ENCODE measurements at places on chromosomes 6 and 20.

- DNase-seq = no peak
Observed at GRCh38 chr6:99836471-99836870, 157.6 kb downstream of the MCHR2 start.

- no peak for DNase-seq
Observed at GRCh38 chr20:49886571-49887213, 28.6 kb downstream of the SPATA2 start.

GRCh38 chr20:57476641-57477461 is 48.1 kb downstream of the CTCFL start:
- DNase-seq = no peak

DNA sequence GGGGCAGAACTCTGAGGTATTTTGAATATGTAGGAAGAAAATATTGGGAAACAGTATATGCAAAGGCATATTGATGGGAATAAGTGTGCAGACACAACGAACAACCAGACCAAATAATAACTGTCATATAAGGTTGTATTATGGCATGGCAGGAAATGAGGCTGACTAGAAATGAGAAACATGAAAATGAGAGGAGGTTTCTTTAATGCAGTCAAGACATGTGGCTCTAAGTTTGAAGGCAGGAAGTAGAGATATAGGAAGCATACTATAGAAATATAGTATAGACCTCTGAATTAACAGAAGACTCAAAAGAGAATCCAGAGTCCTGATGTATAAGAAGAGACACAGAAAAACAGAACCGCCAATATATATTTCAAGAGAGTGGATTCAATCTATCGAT is 459.7 kb upstream of the PTCHD4 start:
- no peak for DNase-seq

DNA sequence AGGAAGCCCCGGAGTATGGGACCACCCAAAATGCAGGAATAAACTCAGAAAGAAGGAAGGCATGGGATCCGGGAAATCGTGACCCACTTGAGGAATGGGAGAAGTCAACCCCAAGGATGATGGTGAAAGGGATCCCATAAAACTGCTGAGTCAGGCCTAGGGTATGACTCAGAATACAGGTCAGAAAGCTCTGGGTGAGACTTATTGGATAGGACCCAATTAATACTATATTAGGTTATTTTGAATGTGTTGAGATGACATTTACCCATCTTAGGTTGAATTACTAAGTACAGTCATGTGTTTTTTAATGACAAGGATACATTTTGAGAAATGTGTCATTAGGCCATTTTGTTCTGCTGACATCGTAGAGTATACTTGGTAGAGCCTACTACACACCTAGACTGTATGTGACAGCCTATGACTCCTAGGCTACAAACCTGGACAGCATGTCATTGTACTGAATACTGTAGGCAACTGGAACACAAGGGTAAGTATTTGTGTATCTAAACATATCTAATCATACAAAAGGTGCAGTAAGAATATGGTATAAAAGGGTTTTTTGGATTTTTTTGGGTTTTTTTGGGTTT is 17.1 kb upstream of the HIVEP1 start:
- no peak for DNase-seq

DNA sequence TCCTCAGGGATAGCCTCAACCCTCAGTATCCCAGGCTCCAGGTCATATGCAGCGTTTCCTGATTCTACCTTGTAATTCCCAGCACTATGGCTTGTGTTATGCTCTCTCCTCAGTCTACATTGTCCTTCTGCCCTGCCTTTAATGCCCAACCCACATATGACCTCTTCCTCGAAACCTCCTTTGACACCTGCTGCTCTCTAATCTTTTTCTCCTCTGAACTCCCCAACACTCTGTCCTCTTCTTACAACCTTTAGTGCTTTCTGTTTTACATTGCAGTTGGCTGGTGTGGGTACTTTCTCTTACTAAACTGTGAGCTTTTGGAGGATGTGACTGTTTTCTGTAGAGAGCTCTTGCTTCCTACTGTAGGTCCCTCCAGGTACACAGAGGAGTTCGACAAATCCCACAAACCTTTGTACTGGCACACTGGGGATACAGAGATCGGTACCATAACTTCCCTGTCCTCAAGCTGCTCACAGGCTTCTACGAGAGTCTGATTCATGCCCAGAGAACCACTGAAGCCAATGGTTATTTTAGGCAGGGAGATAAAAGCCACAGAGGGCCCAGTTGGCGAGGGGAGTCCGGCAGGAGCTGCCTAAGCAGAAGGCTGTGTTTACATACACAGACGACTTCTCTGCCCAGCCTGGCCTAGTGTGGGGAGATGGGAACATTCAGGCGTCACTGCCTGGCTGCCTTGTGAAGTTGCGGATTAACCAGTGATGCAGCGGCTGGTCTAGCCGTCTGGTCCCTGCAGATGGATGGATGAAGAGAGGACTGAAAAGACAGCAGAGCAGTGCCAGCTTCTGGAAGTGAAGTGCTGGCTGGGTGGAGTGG is 8.4 kb upstream of the EPB41L1 start:
- no peak for DNase-seq

GRCh38 chr6:11324453-11325015 is 92.1 kb upstream of the NEDD9 start:
- DNase-seq = no peak

- DNase-seq = peak; percentile 54
Observed at GRCh38 chr6:30824698-30825097, 59.6 kb upstream of the DDR1 start.

DNA sequence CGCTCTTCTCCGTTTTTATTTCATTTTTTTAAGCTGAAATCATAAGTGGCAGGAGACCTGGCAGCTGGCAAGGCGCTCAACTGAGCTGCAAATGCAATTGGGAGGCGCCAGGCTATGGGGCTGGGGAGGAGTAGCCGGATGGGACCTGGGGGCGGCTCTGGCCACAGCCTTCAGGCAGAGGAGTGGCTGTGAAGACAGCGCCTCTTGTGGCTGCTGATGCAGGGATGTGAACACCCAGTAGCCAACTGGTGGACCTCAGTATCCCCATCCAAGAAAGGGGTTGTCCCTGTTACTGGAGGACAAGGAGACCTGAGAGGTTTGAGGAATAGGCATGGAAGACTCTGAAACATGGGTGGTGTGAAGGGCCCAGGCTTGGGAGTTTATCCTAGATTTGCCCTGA is 12.6 kb downstream of the KCNK17 start:
- DNase-seq = no peak

DNA sequence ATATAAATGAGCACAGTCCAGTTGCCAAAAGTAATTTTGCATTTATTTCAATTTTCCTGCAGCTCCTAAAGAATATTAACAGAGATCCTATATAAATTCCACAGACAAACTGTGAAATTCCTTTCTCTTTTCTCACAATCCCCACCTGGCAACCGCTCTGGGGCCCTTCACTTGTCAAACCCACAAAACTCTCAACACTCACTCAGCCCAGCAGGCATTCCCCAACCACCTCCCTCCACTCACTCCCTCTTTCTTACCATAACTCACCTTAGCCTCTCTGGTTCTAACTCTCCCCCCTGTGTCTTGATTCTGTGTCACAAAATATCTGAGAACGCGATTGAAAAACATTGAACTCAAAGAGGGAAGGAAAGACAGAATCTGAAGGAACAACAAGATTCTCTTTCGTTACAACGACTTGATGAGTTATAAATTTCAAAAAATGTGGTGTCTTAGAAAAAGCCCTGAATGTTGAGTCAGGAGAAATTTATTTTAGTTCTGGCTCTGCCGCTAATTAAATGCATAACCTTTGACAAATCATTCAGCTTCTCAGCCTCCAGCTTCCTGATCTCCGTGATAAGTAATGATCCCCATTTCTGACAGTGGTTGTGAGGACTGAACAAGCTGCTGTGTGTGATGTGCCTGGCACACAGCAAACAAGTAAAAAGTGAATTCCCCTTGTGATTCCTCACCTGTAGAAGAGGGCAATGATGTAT is 87.9 kb downstream of the UNC5CL start:
- no peak for DNase-seq

- DNase-seq = no peak
Observed at GRCh38 chr6:32133786-32134185, 3.7 kb upstream of the FKBPL start.

DNA sequence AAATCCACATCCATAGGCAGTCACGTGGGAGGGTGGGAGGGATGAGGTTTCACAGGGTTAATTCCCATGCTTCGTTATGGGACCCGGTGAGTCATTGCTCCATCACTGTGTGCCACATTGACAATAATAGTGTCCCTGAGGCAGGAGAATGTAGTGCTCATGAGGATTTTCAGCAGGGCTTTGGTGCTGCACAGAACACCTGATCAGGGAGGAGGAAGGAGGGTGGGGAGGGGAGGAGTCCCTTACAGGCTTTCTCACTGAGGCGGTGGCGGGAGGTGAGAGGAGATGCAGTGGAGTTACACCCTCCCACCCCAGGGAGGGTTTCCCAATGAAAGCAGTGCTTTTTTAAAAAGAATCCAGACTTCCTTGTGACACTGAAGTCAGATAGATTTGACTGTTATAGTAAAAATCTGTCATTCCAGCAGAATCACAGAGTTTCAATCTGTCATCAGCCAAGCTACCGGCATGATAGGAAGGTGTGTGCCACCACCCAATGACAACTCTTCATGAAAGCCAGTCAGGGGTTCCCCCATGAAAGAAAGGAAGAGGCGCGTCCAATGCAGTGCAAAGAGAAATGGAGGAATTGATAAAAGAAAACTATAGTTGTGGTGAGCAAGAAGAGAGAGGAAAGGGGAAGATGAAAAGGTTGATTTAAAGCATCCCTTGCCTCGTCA is 144.8 kb downstream of the TBC1D7 start:
- DNase-seq = no peak

- peak; percentile 37 for DNase-seq
Observed at GRCh38 chr20:20052074-20052970, at the start of the genes CFAP61 and CRNKL1. TSS of gene CFAP61 (plus strand) at chr20:20052532. CDS start at chr20:20056654, 4,122 bp downstream. TSS of gene CRNKL1 (minus strand) at chr20:20052466. CDS start at chr20:20052342, 124 bp downstream.

GRCh38 chr6:45737331-45738056 is 278.2 kb downstream of the CLIC5 start:
- no peak for DNase-seq

DNA sequence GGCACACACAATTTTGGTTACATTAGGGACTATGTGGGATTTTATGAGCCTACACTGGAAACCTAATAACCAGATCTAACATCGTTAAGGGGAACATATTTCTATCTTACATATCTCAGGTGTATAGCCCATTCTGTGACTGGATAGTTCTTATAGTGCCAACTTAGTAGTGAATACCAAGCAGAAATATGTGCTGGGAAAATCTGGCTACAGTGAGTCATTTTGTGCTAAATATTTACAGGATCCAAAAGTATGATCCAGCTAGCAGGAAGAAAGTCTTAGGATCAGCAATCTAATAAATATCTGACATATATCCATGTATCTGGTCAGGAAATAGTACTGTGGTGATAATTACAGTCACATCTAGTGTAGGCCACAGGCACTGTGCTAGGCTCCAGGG is 94.6 kb upstream of the INSM1 start:
- DNase-seq = no peak

DNA sequence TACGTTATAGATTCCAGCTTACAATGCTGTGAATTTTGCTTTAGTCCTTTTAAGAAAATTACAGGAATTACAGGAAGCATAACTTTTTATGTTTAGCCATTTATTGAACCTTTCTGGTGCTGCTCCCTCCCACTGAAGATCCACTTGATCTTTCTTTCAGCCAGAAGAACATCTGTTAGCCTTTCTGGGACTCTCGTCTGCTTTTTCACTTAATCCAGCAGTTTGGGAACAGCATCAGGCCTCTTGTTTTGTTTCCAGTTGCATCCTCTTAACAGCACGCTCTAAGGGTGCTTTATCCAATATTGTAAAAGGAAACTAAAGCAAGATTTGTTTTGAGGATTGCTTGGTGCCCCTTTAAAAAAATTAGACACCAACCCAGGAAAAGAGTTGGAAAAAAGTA is 10.3 kb upstream of the CYP24A1 start:
- no peak for DNase-seq

DNA sequence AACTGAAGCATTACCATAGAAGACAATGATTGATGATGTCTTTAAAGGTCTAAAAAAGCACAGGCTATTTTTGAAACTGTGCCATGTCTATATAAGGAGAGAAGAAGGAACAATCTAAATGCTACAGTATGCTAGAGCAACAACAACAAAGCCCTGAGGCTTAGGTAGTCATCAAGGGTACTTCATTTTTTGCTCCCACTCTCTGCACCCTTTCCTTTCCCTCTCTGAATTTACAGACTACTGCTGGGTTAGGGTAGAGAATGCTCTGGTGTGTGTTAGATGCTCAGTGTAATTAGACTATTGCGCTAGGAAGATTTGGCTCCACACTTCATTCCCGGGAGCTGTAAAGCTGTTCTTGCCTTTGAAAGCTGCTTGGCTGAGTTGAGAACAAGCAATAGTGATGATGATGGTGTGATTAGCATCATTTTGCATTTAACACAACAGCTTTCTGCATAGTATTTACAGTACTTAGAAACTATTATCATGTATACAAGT is 1262.5 kb upstream of the CITED2 start:
- peak; percentile 3 for DNase-seq

DNA sequence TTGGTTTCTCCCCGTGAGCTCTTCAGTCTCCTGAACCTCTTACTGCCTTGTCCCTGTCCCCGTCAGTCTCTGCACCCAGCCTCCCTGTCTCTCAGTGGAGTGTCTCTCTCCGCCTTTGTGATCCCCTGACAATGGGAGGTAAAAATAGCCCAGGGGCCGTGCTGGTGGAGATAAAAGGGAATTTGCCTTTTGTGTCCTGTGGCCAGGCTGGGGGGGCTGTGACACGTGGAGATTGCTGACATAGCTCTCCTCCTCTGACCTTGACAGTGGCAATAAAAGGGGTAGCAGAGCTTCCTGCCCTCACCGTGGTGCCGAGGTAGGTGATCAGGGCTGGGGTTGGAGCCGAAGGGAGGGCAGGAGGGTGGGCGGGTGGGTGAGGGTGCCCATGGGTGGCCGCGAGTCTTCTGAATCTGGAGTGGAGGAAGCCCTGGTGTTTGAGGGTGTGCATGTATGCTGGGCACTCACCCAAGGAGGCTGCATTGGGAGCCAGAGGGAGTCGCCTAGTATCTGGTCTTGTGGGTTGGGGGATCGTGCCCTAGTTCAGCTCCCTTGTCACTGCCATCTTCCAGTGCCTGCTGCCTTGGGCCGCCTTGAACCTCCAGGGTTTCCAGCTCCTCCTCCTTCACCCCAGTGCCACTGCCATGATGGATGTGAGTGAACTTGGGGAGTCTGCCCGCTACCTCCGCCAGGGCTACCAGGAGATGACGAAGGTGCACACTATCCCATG is 21.9 kb downstream of the MYH7B start:
- DNase-seq = no peak

GRCh38 chr6:40541556-40542174 is 45.5 kb downstream of the LRFN2 start:
- DNase-seq = no peak

- DNase-seq = no peak
Observed at GRCh38 chr6:111959766-111960165, 86.5 kb upstream of the FYN start.

- no peak for DNase-seq
Observed at GRCh38 chr6:31473780-31474761, 23.9 kb upstream of the MICB start.
